Stimulated activated CD8-positive, alpha-beta memory T cell treated with anti-CD3 and anti-CD28 coated beads, Interleukin-15, amount 100 ng/mL, for 4 hours (primary cell): ENCODE measurements at places on chromosomes 3 and 15.

DNA sequence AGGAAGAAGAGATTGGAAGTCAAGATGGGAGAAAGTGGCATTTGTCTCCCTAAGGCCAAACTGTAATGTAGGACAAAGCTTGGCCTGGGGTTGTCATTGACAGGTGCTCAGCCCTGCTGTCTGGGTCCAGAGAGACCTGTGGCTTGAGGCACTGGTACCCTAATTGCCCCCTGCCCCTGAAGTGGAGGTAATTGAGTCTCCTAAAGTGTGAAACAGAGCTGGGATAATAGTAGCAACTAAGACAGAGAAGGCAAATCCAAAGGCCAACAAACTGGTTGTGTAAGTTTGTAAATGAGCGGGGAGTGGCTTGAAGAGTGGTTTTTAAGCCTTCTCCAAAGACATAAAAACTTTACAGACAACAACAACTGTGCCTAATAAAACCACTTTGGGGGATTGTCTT is 264.2 kb upstream of the ROPN1 start:
- DNase-seq, result no peak

- no peak for DNase-seq
Measured at GRCh38 chr15:60390871-60391501, 6.8 kb downstream of the ANXA2 start.

DNA sequence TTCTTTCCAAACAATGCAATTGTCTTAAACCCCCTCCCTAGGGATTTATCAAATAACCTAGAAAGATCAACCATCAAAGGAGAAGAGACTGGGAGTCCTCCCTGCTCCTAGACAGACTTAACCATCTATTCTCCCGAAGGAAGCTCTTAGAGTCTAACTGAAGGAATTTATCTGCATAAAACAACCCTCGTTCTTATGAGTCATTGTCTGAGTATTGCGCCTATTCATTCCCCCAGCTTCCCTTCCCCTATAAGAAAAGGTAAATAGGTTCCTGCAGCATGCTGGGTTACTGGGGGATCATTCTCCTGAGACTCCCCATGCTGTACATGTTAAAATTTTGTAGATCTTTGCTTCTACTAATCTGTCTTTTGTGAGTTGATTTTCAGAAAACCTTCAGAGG is 412.7 kb downstream of the OCA2 start:
- DNase-seq, result no peak

GRCh38 chr3:115651087-115651486 is 27.8 kb downstream of the GAP43 start:
- DNase-seq, result no peak

GRCh38 chr3:195579281-195579680 is 4.5 kb downstream of the APOD start:
- DNase-seq, result no peak

- no peak for DNase-seq
Measured at GRCh38 chr3:118984699-118985098, 49.9 kb downstream of the IGSF11 start.

DNA sequence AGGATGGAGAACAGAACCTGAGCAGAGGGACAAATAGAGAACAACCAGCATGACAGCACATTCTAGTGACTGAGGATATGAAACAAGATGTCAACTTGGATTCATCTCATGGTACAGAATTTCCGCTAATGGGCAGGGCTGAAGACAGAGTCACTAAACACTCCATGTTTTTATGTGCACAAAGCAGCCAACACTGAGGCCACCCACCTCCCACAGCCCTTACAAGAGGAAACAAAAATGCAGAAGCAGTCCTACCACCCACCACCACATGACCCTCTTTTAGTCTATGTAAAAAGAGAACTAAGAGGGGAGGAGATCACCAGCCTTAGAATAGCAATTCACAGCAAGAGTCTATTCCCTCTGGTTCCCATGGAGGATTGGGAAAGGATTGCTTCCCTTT is 131.4 kb upstream of the UBE2E2 start:
- DNase-seq, result no peak

GRCh38 chr15:76871930-76872329 is 33.2 kb downstream of the SCAPER start:
- DNase-seq, result no peak

DNA sequence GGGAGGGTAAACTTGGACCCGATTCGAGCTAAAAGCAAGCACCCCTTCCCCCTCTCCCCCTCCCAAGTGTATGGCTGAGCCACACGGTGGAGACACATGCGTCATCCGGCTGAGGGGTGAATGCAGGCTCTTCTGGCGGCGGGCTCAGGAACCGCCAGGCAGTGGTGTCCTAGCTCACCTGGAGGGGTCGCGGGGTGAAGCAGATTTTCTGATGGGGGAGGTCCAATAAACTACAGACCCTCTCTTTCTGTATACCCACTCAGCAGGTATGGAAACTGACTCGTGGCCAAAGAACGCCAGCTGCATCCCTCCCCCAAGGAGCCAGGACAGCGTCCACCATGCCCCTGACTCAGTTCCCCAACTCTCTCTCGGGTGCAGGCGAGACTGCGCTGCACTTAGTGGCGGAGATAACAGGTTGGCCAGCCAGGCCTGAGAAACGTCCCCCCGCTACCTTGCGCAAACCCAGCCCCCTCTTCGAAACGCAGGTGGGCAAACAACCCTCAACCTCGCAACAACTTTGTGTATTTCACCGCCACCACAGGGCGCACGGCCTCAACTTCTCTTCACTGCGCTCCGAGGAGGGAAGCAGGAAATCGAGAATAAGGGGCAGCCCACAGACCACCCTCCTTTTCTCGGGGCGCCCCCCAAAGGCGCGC is 1.3 kb downstream of the MAGI1 start:
- DNase-seq, result no peak

DNA sequence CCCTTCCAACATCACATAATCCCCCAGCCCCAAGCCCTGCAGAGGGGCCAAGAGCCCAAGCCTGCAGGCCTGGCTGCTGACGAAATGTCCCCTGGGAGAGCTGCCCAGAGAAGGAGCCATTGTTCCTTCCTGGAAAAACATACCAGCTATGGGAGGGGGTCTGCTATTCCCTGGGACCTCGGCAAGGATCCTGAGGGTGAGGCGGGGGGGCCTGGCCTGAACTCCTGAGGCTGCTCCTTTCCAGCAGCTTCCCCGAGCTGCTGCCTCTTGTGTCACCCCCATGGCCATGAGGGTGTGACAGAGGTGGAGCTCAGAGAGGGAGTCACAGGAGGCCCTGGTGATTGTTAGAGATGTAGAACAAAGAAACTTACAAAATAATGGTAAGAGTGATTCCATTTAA is 12.9 kb downstream of the LOXL1 start:
- DNase-seq, result no peak

DNA sequence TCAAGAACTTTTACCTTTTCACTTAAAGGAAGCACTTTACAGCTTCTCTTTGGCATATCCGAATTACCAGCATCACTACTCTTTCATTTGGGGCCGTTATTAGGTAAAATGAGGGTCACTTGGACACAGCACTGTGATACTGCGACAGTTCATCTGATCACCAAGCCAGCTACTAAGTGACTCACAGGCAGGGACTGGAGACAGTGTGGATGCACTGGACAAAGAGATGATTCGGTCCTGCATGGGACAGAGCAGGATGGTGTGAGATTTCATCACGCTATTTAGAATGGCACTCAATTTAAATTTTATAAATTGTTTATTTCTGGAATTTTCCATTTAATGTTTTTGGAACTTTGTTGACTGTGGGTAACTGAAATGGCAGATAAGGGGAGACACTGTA is 166.9 kb upstream of the IL12A start:
- no peak for DNase-seq

DNA sequence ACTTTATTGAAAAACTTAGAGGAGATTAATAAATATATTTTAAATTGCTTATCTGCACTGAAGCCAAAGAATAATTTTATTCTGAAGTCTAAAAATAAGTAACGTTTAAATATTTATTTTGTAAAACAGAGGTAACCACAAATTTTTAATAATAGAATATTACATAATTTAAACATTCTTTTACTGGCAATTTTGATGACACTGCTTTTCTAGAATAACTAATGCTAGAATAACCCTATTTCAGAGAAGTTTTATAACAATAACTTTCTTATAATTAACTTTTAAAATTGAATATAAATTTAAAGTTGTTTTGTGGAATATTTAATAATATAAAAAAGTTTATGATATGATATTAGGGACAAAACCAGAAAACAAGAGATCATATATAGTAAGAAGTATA is 409.6 kb upstream of the KCNMB2 start:
- no peak for DNase-seq

- no peak for DNase-seq
Measured at GRCh38 chr3:65915477-65915876, 123.2 kb downstream of the MAGI1 start.

DNA sequence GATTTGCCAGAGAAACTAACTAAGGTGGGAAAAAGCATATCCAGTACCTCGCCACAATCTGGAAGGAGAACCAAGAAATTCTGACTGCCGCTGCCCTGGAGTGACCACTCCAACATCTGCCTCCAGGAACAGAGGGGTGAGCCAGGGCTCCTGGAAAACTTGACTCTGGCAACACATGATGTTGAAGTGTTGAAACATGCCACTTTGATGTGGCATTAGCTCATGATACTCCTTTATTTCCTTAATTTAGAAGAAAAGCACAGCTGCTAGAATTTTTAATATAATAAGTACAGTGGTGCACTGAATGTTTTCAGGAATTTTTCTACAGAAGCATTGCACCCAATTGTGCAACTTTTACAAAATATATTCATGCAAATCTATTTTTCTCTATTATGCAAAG is 109.9 kb upstream of the BCL6 start:
- no peak for DNase-seq

DNA sequence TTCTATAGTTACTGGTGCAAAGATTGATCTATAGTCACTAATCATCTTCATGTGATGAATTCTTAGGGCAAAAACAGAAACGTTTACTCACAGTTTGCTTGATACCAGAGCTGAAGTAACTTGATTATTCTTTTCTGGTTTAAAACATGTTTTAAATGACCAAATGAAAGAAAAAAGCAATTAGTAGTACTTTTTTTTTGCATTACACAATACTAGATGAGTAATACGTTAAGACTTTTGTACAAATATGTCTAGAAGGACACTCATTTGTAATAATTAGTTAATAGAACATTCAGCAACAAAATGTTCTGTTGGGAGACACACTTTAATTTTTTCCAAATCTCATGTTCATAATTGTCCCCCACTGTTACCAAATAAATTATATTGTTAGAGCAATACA is 523.2 kb downstream of the SOX2 start:
- DNase-seq, result no peak

GRCh38 chr15:63763476-63764123 is 70.1 kb downstream of the HERC1 start:
- DNase-seq, result no peak

DNA sequence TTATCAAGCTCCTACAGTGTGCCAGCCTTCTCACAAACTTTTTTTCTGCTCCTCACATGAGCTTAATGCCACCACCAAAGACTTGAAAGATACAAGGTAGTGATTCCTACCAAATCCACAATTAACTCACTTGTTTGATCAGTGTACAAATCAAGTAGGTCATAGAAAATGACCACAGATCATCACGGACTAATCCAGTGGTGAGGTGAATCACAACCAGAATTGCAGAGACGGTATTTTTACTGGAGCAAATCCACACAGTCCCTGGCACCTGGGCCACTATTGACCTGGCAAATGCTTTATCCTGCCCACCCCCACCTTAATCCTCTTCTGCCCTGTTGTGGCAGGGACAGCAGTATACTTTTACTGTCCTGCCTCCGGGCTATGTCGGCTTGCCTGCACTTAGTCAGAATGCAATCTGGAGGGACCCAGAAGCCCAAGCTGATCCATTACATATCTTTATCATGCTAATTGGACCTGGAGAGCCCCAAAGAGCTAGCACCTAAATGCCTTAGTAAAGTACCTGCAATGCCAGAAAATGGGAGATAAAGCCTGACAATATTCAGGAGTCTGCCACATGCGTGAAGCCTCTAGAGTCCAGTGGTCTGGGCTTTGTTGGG is 83.9 kb upstream of the CDV3 start:
- no peak for DNase-seq

DNA sequence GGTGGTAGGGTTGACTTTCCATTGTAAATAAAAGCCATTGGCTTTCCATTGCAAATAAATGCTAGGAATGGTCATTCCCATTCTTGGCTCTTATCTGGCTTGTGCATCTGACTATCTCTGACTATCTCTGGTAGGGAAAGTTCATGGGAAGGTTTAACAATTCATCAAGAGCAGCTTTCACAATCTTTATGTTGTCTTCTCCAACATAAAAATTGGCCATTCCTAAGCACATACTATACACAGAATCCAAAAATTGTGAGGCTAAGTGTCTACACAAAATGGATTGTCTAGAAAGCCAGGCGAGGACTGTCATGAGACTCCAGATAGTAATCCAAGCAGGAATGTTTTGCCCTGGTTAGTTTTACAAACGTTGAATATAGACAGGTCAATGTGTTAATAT is 54.4 kb upstream of the WNT5A start:
- DNase-seq, result no peak

DNA sequence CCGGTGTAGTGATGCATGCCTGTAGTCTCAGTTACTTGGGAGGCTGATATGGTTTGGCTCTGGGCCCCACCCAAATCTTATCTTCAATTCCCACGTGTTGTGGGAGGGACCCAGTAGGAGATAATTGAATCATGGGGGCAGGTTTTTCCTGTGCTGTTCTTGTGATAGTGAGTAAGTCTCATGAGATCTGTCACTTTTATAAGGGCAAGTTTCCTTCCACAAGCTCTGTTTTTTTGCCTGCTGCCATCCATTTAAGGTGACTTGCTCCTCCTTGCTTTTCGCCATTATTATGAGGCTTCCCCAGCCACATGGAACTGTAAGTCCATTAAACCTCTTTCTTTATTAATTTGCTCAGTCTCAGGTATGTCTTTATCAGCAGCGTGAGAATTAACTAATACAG is 566.7 kb upstream of the NECTIN3 start:
- no peak for DNase-seq

GRCh38 chr15:64969401-64969800 is 20.3 kb downstream of the SPG21 start:
- DNase-seq, result no peak

DNA sequence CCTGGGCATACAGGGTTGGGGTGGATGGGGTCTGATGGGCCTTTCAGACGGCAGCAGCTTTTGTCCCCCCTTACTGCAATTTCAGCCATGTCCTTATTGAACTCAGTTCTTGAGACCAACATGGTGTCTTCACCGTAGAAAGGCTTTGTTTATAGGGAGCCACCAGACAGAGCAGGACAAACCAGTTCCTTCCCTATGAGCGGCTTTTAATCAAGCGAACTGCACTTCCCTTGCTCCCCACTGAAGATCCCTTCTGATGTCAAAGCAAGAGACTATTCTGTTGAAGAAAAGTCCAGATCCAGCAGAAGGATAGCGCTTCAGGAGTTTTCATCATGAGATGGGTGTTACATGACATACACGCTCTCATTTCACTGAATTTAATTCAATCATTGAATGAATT is 100.4 kb downstream of the CD47 start:
- DNase-seq, result no peak
